GM04504 (cell line): ENCODE measurements at places on chromosomes 12 and 14.

DNA sequence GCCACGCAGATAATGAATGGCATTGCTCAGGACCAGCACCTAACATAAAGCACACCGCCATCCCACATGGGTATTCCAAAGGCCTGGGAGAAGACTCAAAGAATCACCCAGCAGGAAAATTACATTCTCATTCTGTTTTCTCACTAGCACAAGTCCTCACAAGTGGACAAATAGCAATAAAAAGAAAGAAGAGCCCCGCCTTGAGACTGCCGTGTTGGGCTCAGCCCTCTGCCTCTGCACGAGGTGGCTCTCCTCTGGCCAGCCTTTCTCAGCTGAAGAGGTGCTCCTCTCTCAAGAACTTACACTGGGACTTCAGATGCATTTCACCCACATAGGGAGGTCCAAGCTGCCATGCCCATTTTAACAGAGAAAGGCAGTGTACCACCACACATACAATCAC, 207.5 kb downstream of the SPTSSA start:
- no peak for DNase-seq

DNA sequence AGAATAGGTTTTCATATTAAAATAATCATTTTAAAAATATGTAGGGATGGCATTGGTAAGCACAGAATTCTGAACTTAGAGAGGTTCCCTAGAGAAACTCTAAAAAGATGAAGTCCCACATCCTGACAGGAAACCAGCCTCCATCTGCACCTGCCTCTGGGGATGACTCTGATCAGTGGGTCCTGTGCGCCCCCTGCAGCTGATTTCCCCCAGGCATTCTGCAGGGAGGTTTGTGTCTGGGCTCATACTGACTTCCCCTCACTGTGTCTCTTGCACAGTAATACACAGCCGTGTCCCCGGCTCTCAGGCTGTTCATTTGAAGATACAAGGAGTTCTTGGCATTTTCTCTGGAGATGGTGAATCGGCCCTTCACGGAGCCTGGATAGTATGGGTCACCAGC, 602.9 kb downstream of the TMEM121 start:
- no peak for DNase-seq

DNA sequence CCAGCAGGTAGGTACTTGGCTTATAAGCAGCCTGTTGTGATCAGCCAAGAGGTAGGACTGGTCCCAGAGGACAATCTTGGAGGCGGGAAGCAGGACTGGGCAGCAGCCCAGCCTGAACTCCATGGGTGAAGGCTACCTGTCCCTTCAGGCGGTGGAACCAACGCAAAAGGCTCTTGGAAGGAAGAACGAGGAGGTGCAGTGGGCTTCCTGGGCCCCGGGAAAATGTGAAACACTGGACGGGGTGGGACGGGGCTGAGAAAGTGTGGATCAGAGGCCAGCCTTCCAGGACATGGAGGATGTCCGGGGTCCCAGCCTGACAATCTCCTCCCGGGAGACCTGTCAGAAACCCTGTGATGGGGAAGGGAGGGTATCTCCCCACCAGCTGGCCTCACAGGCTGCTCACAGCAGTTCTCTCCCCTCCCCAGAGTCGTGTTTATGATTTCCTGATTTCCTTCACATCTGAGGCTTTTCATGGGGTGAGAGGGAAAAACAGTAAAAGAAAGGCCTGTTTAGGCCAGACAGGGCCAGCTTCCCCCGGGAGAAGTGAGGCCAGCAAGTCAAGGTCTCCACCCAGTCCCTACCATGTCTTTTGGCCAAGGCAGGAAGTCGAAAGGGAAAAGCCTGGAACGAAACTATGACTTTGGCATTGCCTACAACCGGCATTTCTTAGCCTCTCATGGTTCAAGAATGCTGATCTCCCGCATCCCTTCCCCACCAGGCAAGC, 11.3 kb downstream of the CMKLR1 start:
- DNase-seq: no peak

- DNase-seq: no peak
Observed at GRCh38 chr14:103527408-103528145, 1.4 kb upstream of the TRMT61A start.

- no peak for DNase-seq
Observed at GRCh38 chr14:65847075-65847847, 434.7 kb downstream of the FUT8 start.

DNA sequence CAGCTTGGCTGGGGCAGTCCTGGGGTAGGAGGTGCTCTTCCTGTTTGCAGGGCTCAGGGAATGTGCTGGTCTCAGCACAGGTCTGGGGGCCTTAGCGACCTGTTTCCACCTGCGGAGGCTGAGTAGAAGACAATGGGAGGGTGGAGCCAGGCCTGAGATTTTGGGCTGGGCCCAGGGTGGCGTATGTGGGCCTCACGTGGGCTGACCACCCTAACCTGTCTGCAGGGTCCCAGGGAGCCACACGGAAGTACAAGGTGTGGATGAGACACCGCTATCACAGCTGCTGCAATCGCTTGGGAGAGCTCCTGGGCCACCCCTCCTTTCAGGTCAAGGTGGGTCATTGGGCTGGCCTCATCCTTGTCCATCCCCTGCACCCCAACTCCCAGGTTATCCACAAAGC, 1.1 kb downstream of the NOC4L start:
- no peak for DNase-seq

- no peak for DNase-seq
Observed at GRCh38 chr12:102745971-102746600, 171.0 kb downstream of the PAH start.

- DNase-seq: no peak
Observed at GRCh38 chr12:110245369-110245772, 35.7 kb upstream of the ATP2A2 start.

DNA sequence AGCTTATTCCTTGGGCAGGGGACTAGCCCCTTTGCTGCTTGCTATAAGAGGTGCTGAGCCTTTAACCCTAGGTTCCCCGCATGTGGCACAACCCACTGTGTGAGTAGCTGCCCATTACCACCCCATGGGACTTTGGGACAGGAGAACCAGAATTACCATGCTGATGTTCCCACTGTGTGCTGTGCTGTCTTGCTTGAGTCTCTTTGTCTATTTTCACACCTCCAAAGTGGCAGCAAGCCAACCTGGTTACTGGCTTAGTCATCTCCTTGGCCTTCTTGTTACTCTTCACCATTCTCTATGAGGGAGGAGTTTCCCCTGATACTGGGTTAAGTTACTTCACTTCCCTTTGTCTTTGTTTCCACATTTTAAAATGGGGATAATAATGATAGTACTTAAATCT, 73.4 kb upstream of the ETV6 start:
- DNase-seq: no peak

DNA sequence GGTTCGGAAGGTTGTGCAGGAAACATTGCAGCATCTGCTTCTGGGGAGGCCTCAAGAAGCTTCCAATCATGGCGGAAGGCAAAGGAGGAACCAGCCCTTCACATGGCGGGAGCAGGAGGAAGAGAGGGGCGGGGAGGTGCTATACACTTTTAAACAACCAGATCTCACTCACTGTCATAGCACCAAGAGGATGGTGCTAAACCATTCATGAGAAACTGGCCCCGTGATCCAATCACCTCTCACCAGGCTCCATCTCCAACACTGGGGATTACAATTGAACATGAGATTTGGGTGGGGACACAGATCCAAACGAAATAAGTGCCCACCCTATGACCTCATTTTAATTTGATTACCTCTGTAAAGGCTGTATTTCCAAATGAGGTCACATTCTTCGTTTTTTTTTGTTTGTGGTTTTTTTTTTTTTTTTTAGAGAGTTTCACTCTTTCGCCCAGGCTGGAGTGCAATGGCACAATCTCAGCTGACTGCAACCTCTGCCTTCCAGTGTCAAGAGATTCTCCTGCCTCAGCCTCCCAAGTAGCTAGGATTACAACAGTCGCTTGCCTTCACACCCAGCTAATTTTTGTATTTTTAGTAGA, 11.4 kb upstream of the ORAI1 start:
- DNase-seq: no peak

GRCh38 chr12:21891751-21892217, 49.4 kb downstream of the ABCC9 start:
- no peak for DNase-seq

DNA sequence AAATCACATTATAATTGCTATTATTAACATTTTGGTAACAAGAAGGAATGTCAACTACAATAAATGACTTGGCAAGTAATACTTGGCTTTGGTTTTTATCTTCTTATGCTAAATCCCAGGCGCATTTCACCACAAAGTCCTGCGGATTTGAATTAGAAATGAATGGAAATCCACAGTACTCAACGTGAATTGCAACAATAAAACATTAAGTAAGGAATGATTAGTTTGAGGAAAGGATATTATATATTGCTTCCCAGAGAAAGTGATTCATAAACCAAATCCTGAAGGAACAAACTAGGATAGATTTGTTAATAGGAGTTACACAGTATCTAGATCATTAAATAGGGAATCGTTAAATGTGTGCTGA, 1089.7 kb downstream of the TRHDE start:
- DNase-seq: no peak

DNA sequence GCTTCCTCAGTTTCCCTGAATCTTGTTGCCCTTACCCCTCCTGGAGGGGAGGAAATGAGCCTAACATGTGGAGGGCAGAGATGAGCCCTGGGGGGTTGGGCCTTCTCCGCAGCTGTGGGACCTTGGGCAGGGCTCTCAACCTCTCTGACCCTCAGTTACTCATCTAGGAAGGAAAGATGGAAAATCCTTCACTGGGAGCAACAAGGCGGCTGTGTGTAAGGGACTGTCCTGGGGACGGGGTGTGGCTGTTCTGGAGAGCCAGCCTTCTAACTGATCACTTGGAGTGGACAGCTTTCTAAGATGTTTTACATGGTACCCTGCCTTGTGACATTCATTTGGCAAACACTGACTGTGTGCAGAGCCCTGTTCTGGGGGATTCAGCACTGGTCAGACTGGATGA, 14.7 kb downstream of the BEGAIN start:
- no peak for DNase-seq

DNA sequence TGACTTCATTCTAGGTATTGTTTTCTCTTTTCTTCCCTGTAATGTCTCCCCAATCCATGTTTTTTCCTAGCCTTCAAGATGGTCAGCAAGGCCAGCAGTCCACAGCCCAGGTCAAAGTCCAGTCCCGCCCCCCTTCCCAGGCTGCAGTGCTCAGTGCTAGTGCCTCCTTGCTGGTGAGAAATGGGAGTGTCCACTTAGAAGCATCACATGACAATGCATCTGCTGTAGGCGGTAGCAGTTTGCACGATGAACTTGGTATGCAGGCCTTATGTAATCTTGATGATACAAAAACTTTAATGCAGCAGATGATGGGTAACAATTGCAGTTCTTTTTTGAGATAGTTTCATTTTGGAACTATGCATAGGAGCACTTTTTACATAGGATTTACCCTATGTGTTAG, 88.4 kb downstream of the PCNX1 start:
- DNase-seq: no peak
